ENCODE measurements at places on chromosomes 11 and 22.

DNA sequence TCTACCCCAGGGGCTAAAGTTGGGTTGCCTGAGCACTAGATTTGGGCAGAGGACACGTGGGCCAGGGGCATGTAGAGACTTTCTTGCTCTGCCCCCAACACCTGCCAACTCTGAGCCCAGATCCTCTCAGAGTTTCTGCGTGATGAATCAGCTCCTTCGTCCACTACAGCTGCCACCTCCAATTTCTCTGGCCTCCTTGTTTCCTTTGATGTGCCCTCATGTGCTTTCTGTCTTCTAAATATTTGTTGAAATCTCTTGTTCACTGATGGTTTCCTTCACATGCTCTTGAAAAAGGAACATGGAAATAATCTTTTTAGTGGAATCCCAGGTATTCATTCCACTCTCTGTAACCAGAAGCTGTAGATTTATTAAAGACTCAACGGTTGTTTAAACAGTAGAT, 8.0 kb downstream of the IZUMO1R start:
- no peak for ATAC-seq

DNA sequence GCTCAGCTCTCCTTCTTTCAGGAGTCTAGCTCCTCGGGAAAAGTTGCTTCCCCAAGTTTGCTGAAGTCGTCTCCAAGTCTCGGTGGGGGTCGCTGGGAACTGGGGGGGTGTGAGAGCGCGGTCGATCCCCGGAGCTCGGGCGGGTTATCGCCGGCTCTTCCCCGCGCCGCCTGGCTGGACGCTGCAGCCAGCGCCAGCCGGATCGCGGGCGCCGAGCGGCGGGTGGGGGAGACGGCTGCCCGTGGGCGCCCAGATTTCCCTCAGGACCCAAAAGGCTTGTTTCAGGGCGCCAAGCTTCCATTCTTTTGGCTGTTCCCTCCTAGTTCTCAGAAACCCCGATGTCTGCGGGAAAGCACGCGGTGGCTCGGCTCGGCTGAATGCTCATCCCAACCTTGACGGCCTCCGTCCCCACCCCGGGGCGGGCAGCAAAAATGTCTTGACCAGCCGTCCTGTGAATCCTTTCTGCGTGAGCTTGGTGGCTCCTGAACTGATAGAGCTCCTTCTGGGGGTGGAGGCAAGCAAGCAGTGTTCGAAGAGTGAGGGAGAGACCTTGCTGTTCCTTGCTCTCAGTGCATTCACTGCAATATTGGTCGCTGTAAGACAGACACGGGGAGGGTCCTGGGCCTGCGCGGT, 1.7 kb downstream of the ZBTB16 start:
- ATAC-seq, result no peak

DNA sequence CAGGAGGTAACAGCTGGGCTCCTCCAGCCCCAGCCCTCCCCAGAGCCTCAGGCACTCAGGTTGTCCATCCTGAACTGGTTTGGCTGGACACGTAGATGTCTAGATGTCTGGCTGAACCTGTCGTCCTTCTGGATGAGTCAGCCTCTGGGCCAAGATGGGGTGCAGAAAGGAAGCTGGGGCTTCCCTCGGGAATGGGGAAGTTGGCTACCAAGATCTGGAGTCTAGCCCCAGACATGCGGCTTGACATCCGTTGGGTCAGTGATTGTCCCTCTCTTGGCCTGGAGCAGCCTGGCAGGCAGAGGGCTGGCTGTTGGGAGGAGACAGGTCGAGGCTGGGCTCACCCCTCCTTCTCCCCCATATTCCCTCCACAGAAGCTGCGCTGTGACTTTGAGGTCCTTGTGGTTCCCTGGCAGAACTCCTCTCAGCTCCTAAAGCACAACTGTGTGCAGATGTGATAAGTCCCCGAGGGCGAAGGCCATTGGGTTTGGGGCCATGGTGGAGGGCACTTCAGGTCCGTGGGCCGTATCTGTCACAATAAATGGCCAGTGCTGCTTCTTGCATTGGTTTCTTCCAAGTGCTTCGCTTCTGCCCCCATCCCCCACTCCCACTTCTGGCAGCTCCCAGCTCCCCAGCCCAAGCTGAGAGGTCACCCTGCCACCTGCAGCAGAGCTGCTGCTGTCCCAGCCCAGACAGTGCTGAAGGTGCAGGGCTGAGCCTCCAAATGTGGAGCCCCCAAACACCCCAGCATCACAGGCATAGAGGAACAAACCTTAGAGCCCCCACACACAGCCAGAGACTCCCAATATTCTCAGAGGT, 1.3 kb downstream of the CST6 start:
- ATAC-seq, result no peak

- no peak for ATAC-seq
Measured at GRCh38 chr11:2137202-2138067, 1.8 kb downstream of the IGF2 start.

DNA sequence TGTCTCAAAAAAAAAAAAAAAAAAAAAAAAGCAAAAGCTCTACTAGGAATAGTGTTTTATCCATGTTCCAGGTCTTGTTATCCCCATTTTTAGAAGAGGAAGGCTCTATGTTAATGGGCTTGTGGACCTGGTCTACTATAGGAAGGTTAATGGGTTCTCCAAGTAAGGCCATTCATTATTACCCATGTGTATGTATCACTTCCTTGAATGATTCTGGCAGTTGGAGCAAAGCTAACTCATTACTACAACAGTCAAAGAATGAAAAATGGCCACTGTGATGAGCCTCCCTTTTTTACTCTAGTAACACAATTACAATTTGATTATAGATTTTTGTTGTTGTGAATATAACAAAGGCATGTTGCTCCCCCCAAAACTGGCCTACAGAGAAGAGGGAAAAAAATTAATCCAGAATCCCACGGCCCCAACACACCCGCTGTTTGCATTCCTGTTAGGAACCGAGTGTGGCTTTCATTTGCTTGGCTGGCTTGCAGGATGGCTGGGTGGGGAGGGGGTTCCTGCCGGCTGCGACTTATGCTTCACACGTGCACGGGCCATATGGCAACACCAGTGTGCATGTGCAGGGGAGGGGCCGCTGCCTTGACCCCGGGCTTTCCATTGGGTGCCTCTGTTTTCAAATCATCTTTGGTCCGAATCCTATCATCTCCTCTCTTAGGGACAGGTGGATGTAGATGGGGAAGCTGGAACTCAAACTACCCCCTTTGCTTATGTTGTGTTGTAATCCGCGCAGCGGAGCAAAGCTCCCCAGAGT, 148.8 kb downstream of the HIPK3 start:
- no peak for ATAC-seq

GRCh38 chr11:3890014-3890413, 34.5 kb downstream of the STIM1 start:
- ATAC-seq, result no peak

GRCh38 chr11:2787816-2788167, 88.0 kb upstream of the KCNQ1OT1 start:
- no peak for ATAC-seq

- no peak for ATAC-seq
Measured at GRCh38 chr11:130624971-130625544, 176.6 kb downstream of the ADAMTS15 start.

DNA sequence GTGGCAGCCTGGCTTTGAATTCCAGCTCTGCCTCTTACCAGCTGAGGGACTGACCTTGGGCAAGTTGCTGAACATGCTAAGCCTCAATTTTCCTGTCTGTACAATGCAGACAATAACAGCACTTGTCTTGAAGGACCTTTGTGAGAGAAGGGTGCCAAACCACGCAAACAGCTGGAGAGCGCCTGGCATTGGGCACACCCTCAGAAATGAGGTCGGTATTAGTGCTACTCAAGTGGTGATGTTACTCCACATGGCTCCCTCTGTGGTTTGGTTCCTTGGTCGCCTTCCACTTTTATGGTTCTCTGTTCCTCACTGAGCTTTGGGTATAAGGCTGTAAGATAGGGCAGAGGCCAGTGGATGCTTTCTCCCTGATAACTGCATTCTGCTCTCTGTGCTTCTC, 8.2 kb downstream of the UBASH3B start:
- no peak for ATAC-seq

- no peak for ATAC-seq
Measured at GRCh38 chr22:48574776-48575617, 1252.7 kb downstream of the BRD1 start.

DNA sequence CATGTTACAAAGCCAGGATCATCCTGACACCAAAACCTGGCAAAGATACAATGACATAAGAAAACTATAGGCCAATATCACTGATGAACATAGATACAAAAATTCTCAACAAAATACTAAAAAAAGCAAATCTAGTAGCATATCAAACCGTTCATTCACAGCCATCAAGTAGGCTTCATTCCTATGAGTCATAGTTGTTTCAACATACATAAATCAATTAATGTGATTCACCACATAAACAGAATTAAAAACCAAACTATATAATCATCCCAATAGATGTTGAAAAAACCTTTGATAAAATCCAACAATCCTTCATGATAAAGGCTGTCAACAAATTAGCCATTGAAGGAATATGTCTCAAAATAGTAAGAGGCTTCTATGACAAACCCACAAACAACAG, 1007.2 kb upstream of the RAG2 start:
- ATAC-seq, result no peak

GRCh38 chr11:82992223-82992622, 79.5 kb downstream of the RAB30 start:
- ATAC-seq, result no peak

DNA sequence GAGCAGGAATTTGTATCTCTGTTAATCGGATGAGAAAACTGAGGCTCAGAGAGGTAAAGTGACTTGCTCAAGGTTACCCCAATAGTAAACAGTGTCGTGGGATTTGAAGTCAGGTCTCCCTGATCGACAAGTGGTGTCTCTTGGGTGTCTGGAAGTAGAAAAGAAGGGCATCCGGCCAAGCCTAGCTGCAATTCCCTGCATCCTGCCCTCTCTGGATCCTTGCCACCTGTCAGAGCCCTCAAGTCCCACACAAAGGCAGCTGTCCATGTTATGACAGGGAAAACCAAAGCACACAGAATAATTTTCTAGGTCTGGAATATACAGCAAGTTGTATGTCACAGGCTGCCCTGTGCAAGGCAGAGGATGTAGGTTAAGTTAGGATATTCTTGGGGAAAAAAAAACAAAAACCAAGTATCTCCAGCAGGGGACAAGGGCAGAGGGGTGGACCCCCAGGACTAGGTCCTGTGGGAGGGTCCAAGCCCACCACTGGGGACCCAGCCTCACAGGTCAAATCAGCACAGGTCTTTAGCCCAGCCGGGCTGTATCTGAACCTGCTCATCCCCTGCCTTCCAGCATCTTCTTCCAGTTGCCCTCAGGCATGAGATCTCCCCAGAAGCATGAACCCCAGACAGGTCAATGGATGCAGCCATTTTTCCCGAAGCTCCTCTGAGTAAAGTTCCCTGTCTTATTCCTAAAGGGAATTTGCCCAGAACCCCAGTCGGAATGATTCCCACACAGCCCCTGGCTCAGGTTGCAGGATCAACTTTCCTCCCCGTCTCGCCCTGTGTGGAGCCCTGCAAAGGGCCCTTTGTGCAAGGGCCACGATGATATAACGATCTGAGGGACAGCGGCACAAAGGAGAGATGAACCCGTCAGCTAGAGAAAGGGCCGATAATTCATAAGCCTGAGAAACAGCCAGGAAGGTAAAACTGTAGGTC, 15.0 kb downstream of the USH1C start:
- ATAC-seq, result no peak

GRCh38 chr22:46081831-46082210, 68.5 kb upstream of the PPARA start:
- no peak for ATAC-seq

DNA sequence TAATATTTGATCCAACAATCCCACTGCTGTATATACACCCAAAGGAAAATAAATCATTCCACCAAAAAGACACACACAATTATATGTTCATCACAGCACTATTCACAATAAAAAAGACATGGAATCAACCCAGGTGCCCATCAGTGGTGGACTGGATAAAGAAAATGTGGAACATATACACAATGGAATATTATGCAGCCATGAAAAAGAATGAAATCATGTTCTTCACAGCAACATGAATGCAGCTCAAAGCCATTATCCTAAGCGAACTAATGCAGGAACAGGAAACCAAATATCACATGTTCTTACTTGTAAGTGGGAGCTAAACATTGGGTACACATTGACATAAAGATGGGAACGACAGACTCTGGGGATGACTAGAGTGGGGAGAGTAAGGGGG, 1.1 kb upstream of the OR2D3 start:
- no peak for ATAC-seq

- no peak for ATAC-seq
Measured at GRCh38 chr11:119589001-119589400, 140.0 kb downstream of the NECTIN1 start.

- ATAC-seq, result no peak
Measured at GRCh38 chr22:48538291-48538820, 1289.3 kb downstream of the BRD1 start.

DNA sequence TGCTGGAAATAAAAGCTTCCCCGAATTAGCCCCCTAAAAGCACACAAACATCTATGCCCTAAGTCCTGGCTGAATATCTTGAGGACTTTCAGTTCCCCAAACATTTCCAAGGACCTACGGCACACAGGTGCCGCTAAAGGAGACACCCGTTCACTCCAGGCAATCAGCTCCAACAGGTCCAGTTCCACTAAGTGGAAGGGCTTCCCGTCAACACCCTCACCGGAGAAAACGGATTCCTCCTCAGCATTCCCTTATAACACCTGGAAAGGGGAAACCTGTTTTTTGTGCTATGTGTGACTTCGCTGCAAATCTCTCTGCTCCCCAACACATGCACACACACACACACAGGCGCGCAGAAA, 3.9 kb downstream of the TENM4 start:
- no peak for ATAC-seq

- ATAC-seq, result no peak
Measured at GRCh38 chr11:46674463-46675287, 25.7 kb downstream of the ARHGAP1 start.

GRCh38 chr11:114279792-114280546, 16.2 kb upstream of the NNMT start:
- ATAC-seq, result no peak

DNA sequence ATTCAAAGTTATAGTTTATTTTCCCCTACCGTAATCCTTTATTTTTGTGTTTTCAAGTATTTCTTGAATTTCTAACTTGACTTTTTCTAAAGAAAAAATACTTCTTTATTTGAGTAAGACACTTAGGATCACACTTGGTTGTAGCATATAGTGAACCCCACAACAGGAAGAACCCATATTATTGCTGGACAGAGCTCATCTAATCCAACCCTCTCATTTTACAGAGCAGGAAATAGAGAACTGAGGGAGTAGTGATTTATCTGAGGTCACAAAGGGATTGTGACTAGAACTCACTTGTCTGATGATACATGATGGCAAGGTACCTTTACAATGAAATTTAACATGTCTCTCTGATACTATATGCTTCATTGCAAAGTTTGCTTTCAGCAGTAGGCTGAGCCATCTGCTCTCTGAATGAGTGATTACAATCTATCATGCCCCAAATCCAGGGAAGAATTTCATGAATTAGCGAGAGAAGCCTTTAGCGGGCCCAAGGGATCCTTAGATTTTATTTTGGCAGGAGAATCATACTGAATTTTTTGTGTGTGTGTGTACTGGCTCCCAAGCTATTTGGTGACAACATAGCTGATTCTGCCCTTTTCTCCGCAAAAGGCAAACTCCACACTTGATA, 9.8 kb downstream of the SLC17A6 start:
- ATAC-seq, result no peak

- no peak for ATAC-seq
Measured at GRCh38 chr11:1825785-1826451, 8.9 kb upstream of the SYT8 start.

GRCh38 chr11:45444796-45445195, 158.7 kb upstream of the SYT13 start:
- ATAC-seq, result no peak
